ENCODE measurements at places on chromosomes 4 and X. TPM values are rescaled to one million over a fixed set of nuclear protein-coding genes. Genes with fewer than 3 reads are reported as not detected.

DNA sequence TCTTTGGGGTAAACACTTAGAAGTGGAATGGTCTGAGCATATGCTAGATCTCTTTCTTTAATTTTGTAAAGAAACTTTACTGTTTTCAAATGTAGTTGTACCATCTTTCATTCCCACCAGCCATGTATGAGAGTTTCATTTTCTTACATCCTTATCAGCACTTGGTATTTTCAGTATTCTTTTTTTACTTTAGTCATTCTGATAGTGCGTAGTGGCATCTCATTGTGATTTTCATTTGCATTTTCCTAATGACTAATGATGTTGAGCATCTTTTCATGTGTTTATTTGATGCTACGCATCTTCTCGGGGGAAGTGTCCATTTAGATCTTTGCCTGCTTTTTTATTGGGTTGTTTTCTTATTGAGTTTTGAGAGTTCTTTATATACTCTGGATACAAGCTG is 71.3 kb upstream of the PRPS1 start:
- no peak for DNase-seq

DNA sequence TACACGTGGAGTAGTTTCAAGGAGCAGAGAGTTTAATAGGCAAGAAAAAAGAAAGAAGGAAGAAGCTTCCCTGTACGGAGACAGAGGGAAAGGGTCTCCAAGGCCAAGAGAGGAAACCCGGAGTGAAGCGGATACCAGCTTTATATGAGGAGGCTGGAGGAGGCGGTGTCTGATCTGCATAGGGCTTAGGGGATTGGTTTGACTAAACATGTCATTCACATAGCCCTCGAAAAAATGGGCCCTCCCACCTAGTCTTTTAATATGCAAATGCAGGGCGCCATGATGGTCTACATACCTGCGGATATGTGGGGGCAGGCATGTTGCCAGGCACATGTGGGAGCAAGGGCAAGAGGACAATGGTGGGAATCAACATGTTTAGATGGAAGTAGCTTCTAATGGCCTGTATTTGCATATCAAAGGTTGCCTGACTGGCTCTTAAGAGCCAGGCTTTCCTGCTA is 103.1 kb upstream of the UGT8 start:
- no peak for DNase-seq

GRCh38 chrX:92247076-92247475 is 467.9 kb downstream of the PCDH11X start:
- DNase-seq = no peak

Gene NMU
- total RNA-seq = not detected

GRCh38 chr4:40206426-40206825 is 9.6 kb downstream of the RHOH start:
- no peak for DNase-seq

GRCh38 chr4:55742655-55743202 is 76.9 kb upstream of the EXOC1L start:
- DNase-seq = no peak

GRCh38 chrX:21749924-21750323 is 8.0 kb downstream of the SMPX start:
- no peak for DNase-seq

Gene FDCSP
- not detected for total RNA-seq

- DNase-seq = no peak
Measured at GRCh38 chr4:152063621-152064240, 302.9 kb upstream of the GATB start.

Gene GNRHR
- not detected for total RNA-seq

DNA sequence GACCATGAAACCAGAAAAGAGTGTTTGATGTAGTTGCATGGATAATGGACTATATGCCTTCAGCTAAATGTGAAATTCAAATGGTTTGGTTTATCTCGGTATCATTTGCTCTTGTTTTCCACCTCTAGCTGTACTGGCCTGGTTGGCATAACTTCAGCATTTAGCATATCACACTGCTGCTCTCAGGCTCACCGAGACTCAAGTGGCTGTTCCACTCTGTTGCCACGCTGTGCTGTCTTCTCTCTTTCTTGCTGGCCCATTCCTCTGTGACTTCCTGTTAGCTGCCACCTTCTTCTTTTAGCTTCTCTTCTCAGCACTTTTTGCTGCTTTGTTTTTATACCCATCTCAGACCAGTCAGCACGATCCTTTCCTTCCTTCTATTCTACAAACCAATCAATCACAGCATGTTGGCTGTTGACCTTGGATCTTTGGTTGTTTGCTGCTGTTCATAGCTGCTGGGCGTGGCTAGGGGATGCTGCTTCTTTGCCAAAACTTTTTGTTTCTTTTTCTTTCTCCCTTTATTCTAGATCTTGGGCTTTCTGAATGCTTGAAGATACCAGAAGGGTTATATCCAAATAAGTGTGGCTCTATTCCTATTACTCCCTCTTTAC is 24.0 kb downstream of the INTS6L start:
- no peak for DNase-seq

Gene GAB3
- 1.1 TPM for total RNA-seq

DNA sequence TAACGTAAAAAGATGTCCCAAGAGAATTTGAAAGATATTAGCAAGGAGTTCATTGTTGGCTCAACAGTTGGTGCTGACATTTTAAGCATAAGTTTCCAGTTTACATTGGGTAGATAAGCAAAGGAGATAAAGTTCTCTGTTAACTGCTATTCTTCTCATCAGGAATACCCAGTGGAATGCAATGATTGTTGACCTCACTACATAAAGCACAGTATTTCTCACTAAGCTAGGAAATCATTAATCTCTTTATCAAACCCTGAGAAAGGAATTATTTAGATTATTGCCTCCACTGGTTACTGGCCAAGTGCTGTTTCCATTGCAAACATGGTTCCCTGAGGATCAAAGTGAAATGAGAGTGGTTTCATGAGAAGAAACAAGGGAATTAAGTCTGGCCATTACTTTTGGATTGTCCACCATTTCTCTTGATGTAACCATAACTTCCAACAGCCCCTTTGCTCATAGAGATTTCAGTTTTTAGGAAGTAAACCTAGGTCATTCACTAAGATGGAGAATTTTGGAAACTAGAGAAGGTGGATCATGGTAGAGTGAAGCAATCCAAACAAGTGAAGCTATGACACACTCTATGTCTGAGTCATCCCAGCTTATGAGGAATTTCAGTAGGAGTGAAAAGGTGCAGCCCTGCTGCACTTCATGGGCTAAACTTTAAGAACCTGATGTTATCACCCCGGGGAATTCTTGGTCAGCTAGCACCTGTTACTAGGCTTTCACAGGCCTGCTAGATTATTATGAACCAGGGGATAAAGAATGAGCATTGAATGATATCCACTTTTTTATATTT is 163.4 kb downstream of the AREG start:
- no peak for DNase-seq

GRCh38 chr4:79540143-79540542 is 132.1 kb upstream of the GK2 start:
- DNase-seq = no peak

DNA sequence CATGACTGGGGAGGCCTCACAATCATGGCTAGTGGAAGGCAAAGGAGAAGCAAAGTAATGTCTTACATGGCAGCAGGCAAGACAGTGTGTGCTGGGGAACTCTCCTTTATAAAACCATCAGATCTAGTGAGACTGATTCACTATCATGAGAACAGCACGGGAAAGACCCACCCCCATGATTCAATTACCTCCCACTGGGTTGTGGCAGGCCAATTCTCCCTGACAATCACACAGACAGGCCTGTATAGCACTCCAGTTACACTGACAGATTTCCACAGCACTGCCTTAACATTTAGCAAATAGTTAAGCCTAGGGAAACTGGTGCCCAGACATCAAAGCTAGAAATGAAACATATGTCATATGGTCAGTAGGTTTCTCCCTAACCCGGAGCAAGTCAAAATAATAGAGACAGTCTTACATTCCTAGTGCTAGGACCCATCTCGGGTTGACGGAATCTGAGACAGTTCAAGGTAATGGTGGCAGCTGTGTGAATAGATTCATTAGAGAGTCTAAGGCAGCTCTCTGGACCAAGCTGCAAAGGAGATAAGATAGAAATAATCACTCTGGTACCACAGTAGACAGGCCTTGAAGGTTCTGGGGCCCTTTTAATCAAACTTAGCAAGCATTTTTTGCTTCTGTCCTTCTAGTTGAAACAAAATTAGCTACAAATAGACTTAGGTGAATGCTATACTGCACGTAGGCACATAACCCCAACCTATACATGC is 9.4 kb upstream of the HERC5 start:
- DNase-seq = no peak

DNA sequence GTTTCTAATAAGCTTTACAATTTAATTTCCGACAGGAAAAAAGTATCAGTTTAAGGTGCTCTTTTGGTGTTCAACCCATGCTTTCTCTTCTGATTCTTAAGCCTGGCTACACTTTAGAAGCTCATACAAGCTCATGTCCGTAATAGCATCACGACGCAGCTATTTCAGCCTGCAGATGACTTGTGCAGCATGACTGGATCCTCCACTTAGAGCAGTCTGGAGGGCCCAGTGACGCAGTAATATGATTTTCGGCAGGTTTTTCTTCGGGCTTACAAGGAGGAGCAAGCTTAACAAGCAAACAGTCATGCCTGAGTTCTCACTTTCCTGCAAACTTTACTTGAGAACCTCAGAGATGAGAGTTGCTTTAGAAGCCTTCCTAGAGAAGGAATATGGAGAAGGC is 85.3 kb upstream of the MAML3 start:
- no peak for DNase-seq

- no peak for DNase-seq
Measured at GRCh38 chr4:76377911-76378310, 43.0 kb downstream of the CCDC158 start.

- DNase-seq = no peak
Measured at GRCh38 chrX:108117988-108118387, 26.4 kb downstream of the ATG4A start.

DNA sequence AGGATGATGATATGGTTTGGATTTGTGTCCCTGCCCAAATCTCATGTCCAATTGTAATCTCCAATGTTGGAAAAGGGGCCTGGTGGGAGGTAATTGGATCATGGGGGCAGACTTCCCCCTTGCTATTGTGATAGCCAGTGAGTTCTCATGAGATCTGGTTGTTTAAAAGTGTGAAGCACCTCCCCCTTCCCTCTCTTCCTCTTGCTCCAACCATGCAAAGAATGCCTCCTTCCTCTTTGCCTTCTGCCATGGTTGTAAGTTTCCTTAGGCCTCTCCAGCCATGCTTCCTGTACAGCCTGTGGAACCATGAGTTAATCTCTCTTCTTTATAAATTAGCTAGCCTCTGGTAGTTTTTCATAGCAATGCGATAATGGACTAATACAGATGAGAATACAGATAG is 19.7 kb upstream of the ALG13 start:
- DNase-seq = no peak

DNA sequence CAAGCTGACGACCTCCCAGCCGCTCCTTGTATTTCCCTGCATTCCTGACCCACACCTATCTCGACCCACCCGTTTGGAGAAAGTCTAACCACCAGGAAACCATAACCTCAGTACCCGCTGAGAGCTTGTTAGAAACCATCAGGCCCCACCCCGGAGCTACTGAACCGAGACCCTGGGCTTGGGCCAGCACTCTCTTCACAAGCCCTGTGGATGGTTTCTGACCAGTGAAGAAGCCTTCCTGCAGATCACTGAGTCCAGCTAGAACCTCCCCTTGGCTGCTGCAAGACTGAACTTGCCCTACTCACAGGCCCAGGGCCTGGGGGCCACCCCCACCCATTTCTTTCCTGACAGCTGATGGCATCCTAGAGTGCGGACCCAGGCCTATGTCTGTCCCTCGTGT is 26.6 kb upstream of the ZNF185 start:
- no peak for DNase-seq

DNA sequence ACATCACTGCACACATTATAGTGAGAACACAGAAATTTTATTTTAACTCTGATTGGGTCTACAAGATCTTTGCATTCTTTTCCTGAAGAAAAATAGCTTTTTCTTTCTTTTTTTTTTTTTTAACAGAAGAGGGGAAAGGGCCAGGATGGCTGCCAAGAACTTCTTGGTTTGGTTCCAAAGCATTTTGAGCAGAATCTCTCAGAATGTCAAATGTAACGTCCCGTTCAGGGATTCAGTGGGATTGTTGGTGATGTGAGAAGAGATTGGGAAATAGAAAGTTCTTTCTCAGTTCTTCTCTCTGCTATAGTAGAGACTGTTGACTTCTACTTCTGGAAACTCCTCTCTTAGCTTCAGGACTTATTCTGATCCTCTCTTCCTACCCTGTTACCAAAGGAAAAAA is 70.9 kb upstream of the CBR4 start:
- no peak for DNase-seq

- DNase-seq = no peak
Measured at GRCh38 chr4:11079171-11079570, 349.5 kb downstream of the HS3ST1 start.

- no peak for DNase-seq
Measured at GRCh38 chr4:89334311-89334710, 26.7 kb upstream of the GPRIN3 start.

Gene LIMCH1
- total RNA-seq = 0.29 TPM
